ENCODE measurements at places on chromosomes 2 and 18.

DNA sequence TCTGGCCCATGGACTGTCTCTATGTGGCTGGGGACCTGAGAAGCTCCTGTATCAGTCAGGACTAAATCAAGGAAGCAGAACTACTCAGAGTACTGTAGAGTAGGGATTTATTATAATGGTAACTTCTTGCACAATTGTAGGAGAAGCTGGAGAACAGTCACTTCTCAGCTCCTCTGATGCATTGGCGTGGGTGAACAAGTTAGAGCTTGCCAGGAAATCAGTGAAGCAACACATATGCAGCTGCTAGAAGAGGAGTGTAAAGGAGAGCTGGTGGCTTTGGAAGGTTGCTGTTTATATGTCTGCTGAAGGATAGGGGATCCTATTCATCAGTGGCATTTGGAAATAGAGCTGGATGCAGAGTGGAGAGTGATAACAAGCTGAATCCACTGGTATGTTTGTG, 215.5 kb upstream of the CWC22 start:
- no peak for DNase-seq

GRCh38 chr2:99850084-99850710, 292.2 kb downstream of the AFF3 start:
- DNase-seq: peak; percentile 19

DNA sequence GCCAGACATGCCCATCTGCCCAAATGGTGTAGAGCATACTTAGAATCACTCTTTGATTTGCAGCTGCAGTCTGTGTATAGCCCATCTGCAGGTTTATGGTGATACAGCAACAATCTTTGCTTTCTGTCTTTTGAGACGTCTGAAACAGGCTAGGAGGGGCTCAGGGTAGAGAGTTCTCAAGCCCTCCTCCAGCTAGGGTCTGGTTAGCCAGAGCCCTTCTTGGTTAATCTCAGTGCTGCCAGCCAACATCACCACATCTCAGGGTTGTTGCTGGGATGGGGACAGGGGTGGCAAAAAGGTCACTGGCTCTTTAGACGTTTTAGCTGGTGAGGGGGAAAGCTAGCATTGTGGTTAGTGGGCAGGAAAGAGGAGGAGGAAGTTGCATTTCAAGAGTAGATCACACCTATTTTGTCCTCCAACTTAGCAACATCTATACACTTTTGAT, 136.6 kb upstream of the ACAA2 start:
- no peak for DNase-seq

DNA sequence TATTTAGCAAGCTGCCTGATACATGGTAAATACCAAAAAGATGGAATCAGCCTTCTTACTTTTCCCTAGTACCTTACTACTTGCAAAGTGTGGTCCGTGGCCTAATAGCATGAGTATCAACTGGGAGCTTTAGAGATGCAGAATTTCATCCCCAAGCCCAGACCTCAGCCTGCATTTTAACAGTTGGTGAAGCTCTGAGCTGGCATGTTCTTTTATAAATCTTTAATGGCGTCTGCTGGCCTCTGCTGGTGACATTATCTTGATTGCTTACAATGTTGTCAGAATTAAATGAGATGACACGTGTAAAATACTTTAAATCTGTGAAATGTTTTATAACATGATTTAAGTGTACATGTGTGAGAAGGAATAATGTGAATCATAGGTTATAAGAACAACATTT, 115.1 kb upstream of the NOSTRIN start:
- no peak for DNase-seq

- DNase-seq: no peak
Observed at GRCh38 chr2:27808418-27808817, 36.9 kb downstream of the MRPL33 start.

GRCh38 chr2:195343540-195343939, 313.5 kb upstream of the SLC39A10 start:
- DNase-seq: no peak

DNA sequence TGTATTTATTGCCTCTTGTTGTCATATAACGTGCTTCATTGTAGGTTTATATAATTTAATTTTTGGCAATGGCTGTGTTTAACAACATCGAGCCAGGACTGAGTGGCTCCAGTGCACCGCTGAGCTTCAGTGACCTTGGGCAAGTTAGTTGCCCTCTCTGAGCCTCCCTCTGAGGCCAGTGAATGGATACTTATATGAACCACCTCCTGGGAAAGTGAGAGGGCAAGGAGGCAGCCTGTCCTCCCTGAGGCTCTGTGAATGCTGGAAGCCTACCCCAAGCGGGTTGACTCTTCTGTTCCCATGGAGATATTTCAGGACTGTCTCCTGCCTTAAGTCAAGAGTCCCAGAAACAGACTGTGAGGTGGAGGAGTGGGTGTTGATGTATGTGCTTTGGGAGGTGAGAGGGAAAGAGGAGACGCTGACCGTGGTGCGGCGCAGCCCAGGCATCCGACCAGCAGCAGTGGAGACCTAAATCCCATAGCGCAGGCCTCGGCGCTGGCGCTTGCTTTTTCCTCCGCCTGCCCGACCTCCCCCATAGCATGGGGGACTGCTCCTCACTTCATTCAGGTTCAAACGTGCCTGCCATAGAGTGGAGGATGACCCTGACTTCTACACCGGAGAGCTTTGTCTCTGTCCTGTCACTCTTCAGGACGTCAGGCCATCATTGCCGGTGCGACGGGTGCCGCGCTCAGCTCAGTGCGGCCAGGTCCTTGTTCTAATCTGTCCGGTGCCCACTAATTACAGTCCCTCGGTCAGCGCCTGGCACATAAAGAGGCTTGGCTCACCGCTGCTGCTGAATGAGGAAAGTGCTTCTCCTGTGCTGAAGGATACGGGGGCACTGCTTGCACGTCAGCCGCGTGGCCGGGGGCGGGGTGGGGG, 167.3 kb upstream of the HS6ST1 start:
- no peak for DNase-seq

DNA sequence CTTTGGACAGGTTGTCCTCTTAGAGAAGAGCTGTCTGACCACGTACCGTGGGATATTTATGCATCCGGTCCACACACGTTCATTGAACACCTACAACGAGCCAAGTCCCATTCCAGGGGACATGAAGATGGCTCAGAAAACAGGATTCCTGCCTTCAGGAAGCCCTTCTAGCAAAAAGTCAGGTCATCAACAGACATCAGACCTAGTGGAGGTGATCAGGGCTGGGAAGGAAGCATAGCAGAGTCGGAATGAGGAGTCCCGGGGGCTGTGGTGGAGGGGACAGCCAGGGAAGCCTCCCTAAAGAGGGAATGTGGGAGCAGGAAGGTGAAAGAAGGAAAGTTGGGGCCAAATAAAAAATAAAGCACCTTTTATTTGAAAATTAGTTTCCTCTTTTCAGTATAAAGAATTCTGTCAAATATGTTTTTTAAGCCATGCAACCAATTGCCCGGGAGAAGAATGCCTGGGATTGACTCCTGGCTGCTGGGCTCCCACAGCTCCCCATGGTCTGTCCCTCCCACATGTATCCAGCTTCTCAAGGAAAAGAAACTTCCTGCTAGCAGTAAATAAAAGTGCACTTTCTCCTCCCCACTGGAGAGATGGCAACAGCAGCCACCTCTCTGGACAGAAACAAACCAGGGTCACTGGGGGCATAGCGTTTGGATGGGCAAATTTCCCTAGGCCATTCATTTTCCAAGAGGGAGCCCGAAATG, 144.8 kb downstream of the SMAD7 start:
- no peak for DNase-seq

GRCh38 chr2:139963863-139964355, 1183.7 kb upstream of the NXPH2 start:
- DNase-seq: no peak

GRCh38 chr2:177239932-177240630, 24.4 kb downstream of the NFE2L2 start:
- no peak for DNase-seq

GRCh38 chr2:78644854-78645253, 380.6 kb upstream of the REG3G start:
- no peak for DNase-seq

DNA sequence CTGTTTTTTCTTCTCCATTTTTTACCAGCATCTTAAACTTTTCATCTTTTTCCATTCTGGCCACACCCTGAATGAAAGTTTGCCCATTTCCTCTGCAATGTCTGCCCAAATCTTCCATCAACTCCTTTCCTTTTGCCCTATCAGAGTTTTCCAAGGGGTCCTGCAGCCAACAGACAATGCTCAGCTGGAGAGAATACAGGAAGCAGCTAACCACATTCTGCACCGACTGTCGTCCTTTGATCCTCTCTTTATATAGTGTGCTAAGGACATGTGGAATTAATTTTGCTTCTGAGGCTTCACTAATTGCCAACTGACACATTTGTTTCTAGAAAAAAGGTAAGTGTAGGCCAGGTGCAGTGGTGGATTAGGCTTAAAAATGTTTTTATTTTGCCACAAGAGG, 50.5 kb upstream of the DLX2 start:
- DNase-seq: no peak

DNA sequence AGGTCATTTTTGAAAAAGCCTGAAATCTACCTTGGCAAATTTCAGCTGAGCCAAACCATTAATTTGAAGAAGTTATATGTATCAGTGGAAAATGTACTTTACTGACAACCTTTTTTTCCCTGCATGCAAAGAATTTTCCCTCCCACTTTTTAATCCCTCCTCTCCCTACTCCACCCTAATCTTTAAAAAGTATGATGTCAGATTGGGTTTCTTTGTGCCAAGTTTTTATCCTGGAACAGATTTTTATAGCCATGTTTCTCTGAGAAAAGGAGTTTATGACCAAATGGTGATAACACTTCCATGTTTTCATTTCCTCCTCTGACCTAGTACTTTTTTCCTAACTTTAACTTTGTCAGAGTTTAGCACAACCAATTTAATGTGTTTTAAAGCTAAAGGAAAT, 250.3 kb upstream of the FOSL2 start:
- DNase-seq: no peak

DNA sequence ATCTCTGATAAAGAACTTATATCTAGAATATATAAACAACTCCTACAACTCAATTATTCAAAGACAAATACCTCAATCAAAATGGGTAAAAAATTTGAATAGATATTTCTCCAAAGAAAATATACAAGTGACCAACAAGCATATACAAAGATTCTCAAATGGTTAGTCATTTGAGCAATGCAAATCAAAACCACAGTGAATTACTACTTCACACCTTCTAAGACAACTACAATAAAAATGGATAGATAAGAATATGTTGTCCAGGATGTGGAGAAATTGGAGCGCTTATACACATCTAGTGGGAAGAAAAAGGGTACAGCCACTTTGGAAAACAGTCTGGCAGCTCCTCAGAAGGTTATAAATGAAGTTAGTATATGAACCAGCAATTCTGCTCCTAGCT, 332.9 kb downstream of the TGIF1 start:
- DNase-seq: no peak

- DNase-seq: no peak
Observed at GRCh38 chr2:84969511-84970209, 1.3 kb upstream of the KCMF1 start.

- no peak for DNase-seq
Observed at GRCh38 chr2:227462462-227462951, 9.4 kb upstream of the AGFG1 start.

DNA sequence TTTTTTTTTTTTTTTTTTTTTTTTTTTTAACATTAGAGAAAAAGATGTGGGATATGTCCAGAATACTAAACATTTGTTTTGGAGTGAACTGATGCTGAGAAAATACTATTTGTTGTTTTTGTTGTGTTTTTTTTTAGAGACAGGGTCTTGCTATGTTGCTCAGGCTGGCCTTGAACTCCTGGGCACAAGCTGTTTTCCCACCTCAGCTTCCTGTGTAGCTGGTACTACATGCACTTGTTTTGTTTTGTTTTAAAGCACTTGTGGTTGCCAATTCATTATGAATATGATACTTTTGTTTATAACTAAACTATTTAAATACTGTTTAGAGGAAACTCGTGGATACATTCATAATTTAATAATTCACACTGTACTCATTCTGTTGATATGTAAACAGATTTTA, 33.4 kb upstream of the DYSF start:
- DNase-seq: no peak

- DNase-seq: no peak
Observed at GRCh38 chr2:26681656-26682055, 10.9 kb upstream of the KCNK3 start.

DNA sequence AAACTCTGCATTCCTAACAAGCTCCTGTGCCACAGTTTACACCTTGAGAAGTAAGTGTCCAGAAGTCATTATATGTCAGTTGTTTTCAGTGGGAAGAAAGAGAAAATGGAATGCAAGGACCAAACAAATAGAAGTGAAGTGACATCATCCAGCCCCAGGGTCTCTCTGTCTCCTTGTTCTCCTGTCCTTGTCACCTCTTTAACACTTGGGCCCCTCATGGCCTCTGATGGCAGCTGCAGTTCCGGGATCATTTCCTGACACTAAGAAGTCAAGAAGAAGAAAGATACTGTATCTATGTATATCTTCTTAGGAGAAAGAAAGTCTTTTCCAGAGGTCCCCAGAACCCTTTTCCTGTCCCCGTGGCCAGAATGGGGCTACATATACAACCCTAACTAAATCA, 2.8 kb upstream of the CFAP221 start:
- no peak for DNase-seq

DNA sequence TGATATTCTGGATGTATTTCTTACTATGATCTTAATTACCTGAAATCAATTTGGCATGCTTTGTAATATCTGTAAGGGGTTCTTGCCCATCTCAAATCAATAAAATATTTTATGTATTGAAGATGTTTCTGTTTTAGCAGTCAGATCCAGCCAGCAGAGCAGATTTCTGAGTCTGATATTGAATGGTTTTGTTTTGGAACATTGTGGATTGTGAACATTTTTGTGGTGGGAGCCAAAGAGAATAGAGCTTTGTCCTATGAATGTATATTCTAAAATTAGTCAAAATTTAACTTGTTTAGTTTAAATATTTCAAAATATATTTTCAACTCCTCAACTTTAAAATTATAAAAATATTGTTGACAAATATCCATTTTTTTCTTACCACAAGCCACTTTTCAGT, 197.0 kb downstream of the UBE2E3 start:
- no peak for DNase-seq

DNA sequence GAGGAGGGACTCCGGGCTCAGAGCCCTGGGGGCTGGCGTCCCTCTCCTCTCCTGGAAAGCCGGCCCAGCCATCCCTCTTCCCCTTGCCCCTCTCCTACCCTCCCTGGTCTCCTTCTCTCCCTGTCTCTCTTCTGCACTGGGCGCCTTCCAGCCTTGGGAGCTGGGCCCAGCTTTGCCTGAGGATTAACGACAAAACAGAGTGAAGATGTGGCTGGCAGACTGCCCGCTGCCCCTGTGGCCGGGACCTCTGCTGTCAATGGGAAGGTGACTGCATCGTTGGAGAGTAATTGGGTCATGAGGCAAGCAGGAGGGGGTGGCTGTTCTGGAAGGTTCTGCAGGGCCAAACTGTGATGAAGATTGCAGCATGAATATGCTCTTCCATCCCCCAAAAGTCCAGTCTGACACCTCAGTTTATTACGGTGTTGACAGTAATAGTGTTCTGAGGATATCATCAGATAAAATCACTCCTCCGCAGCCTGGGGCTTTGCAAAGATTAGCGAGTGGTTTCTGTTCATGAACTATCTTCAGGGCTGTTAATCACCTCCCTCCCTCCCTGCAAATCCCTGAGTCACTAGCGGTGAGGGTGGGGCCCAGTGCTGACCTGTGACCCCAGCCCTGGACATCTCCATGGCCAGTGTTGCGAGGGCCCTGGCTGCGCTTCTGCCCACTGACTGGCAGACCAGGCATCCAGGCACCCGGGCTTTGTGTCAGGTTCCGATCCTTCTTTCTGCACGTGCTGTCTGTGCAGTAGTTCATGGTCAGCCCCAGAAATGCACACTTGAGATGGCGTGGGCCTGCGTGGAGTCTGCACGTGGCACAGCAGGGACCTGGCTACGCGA, 23.0 kb downstream of the RTP5 start:
- no peak for DNase-seq
